ENCODE measurements at places on chromosomes 4 and X. TPM values are rescaled to one million over a fixed set of nuclear protein-coding genes. Genes with fewer than 3 reads are reported as not detected.

Gene EIF2S3
- total RNA-seq = 247 TPM

Gene MTMR8
- total RNA-seq = 1.3 TPM

GRCh38 chrX:119410027-119410819 lies 11.1 kb downstream of the SLC25A43 start:
- peak; percentile 64 for DNase-seq

- peak; percentile 72 for DNase-seq
Observed at GRCh38 chr4:83364312-83364711, 29.7 kb upstream of the HPSE start.

- DNase-seq = no peak
Observed at GRCh38 chr4:169988252-169988651, 37.9 kb downstream of the MFAP3L start.

- DNase-seq = no peak
Observed at GRCh38 chr4:106953036-106953705, 82.9 kb downstream of the DKK2 start.

GRCh38 chr4:107404591-107405300 lies 315.3 kb downstream of the PAPSS1 start:
- no peak for DNase-seq

GRCh38 chr4:175875993-175876771 lies 64.1 kb upstream of the GPM6A start:
- no peak for DNase-seq

- no peak for DNase-seq
Observed at GRCh38 chr4:71210823-71211222, 128.0 kb upstream of the SLC4A4 start.

DNA sequence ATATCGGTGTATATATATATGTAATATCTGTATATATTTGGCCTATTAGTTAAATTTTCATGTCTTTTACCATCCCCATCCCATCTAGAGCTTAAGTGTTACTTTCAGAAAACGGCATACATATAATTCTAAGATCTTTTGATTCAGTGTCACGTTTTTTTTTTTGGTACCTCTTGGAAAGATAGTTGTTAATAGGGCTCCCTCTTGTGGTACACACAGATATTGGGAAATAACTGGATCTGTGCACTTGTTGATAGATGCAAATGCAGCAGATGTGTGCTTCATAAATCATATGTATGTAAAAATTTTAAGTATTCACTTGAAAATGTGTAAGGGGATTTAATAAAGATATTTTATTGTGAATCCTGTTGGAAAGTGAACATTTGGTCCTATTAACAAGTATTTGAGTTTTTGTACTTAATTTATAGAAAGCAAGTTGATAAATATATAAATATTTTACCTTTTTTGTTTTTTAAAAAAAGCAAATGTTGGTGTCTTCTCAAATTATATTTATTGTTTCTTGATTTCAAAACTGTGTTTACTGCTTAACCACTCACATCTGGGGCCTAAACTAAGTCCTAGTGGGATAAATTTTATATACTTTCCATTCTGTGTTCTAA lies 74.7 kb downstream of the PAQR3 start:
- peak; percentile 80 for DNase-seq

Gene USP17L29
- total RNA-seq = not detected

DNA sequence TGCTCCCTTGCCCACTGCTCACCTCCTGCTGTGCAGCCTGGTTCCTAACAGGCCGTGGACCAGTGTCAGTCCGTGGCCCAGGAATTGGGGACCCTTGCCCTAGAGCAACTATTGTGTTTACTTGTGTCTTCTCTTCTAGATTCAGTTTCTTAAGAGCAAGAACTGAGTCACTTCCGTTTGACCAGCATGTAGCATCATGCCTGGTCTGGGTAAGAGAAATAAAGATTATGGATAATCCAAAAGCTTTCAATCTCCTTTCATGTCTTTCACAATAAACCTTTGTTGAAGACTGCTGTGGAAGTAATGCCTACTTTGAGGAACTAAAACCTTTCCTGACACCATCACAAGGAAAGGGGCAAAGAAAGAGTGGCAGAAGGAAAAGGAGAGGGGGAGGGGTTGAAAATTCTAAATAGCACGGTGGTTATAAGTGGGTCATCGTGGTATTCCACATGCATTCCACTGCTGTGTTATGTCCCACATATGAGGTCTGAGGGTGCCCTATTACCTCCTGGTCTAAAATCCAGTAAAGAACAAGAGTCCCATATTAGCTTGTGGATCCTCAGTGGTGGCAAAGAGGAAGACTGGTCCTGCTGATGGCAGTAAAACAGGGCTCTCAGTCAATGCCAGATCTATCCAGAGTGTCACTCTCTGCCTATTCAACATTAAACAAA lies 133.4 kb downstream of the RASL11B start:
- DNase-seq = peak; percentile 61

DNA sequence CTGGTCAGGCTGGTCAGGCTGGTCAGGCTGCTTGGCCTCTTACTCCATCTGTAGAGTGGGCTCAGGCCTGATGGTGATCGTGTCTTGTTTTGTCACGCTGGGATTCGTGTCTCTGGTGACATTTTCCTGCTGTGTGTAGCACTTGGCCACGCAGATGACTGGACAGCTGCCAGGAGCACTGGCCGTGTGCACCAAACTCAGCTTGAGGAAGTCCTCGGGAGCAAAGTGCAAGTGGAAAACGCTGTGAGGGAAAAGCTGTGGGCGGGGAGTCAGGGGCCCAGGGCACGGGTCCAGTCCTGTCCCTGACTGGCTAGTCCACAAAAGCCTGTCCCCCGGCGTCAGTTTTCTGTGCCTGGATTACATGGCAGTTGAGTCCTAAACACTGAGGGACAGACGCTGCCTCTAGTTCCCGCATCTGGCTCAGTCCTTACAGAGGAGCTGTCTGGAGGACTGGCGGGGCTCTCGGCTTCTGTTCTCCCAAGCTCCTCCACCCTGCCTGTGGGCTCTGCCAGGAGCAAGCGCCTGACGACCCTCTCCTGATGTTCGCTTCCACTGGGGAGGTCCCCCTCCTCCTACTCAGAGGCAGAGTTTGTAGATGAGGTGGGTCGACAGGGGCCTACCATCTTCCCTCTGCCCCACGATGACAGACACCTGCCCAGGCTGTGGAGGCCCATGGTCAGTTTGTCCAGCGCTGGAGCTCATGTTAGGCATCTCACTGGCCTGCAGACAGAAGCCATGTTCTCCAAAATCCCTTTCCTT lies 35.9 kb upstream of the GRPEL1 start:
- DNase-seq = no peak

DNA sequence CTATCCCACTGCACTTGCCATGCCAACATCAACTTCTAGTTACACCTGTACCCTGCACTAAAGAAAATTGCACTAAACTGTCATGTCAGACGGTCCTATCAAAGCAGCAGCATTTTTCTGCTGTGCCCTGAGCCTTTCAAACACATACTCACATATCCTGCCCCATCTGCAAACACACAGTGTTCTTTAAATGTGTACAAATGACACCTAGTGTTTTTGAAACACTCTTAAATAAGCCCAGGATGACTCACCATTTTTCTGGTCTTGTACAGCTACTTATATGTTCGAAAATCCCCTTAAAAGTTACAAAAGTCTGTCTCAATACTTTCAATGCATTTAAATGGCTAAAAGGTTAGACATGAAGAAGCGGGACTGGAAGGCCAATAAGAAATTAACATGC lies 346.7 kb upstream of the PPARGC1A start:
- peak; percentile 39 for DNase-seq

Gene CCSER1
- 10.9 TPM for total RNA-seq

Gene MEPE
- not detected for total RNA-seq

GRCh38 chr4:8239661-8240060 lies 29.9 kb upstream of the HTRA3 start:
- no peak for DNase-seq

Gene UCP1
- total RNA-seq = not detected

Gene ERCC6L
- under 0.01 TPM for total RNA-seq

Gene PNMA6F
- not detected for total RNA-seq

- no peak for DNase-seq
Observed at GRCh38 chr4:61877893-61878292, 677.8 kb downstream of the ADGRL3 start.

DNA sequence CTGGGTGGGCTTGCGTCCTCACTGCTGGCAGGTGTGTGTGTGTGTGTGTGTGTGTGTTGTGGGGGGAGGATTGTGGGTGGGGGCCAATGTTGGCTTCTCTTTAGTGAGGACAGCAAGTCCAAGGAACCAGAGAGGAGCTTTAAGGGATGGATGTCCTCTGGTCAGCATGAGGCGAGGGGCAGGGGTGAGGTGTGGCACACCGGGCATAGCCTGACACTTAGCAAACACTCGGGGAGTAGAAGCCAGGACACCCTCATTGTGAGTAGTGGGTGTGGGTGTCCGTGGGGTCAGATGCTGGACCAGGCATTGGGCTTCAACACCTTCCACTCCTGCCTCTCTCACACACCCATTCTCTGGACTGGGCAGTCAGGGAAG lies 2.8 kb downstream of the SORCS2 start:
- DNase-seq = no peak

Gene GABRG1
- total RNA-seq = not detected

Gene MAP7D2
- 0.38 TPM for total RNA-seq

Gene HMX1
- total RNA-seq = not detected

DNA sequence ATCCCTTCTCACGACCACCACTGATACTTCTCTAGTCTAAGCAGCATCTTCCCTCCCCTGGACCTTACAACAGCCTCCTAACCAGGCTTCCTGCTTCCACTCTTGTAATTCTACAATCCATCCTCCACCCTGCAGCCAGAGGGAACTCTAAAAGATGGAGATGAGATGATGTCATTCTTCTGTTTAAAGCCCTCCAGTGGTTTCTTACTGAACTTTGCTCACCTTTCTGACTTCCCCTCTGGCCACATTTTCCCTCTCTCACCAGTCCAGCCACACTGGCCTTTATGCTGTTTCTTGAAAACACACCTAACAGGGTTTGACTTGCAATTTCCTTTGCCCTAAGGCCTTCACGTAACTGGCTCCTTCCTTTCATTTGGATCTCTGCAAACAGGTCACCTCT lies 191.4 kb upstream of the NHS start:
- no peak for DNase-seq

- DNase-seq = no peak
Observed at GRCh38 chrX:14051416-14051815, 21.7 kb upstream of the GEMIN8 start.

Gene CFAP47
- not detected for total RNA-seq

GRCh38 chrX:38426785-38427184 lies 74.4 kb downstream of the OTC start:
- DNase-seq = peak; percentile 75

Gene CCDC160
- total RNA-seq = not detected

DNA sequence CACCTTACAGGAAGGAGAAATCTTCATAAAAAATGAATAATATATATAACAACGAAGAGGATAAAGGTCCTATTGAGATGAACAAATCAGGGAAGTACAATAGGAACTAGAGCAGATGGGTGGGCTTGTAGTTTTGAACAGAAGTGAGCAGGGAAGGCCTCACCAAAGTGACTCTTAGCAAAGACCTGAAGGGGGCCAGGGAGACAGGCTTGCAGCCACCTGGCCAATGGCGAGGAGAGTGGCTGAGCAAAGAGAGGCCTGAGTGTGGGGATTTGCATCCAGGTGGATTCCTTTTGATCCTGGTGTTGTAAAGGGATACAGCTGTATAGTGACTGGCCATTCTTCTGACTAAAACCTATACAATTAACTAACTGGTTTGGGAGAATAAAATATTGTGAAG lies 354.1 kb downstream of the CAMK2D start:
- no peak for DNase-seq

DNA sequence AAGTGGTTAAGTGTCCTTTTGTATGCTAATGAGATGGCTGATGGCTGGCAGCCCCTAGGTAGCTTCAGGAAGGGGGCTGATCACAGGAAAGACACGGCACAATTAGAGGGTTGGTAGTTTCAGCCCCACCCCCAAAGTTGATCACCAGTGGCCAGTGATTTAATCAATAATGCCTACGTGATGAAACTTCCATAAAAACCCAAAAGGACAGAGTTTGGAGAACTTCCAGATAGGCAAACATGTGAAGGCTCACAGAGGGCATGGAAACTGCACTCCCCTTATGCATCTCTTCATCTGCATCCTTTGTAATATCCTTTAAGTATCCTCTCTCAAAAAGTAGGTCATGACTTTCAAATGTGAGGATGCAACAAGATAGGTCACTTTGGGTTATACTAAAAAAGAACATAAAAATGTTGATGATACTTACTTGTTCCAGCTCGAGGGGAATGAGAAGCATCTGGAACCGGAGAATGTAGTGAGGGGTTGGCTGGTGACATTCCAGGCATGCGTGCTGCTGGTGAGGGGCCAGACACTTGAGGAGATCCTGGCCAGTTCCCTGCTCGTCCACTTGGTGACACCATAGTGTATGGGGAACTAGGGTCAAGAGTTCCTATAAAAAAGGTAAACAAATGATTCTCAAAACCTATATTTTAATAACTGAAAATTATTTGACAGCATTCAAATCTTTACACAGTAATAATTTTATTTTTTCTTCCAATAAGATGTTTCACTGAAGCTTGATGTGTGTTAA lies 16.7 kb upstream of the CXorf38 start:
- DNase-seq = no peak

Gene MAGEC2
- not detected for total RNA-seq

Gene SPARCL1
- not detected for total RNA-seq

DNA sequence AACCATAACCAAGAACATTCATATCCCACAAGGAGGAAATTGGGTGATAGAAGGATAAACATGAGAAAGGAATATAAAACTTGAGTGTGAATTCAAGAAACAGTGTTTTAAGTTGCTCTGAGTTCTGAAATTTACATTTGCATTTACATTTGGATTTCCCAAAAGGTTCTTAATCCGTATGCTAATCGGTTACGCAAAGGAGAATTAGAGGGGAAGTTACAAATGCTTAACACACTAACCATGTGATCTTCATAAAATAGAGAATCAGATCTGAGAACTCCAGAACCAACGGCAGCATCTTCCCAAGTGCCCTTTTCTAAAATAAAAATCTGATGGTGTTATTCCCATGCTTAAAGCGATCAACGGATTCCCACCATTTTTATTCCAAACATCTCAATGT lies 48.0 kb downstream of the PROM1 start:
- DNase-seq = no peak

DNA sequence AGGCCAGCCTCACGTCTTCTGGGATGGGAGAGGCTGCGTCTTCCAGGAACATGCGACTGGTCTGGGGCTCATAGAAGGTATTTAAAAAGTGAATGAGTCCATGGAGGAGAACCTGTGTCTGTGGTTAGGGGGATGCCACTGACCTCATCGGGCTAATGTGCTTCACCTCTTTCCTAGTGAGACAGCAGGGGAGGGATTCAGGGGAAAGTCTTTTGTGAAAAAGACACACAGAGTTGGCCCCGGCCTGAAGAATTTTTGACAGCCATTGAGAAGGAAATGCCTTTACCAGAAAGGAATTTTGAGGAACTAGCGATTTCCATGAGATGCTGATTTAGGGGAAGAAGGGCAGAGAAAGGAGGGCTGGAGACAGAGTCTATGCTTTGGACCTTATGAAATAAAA lies 11.0 kb upstream of the C4orf50 start:
- no peak for DNase-seq

GRCh38 chr4:2172161-2172560 lies 69.8 kb downstream of the HAUS3 start:
- DNase-seq = no peak

- DNase-seq = peak; percentile 86
Observed at GRCh38 chrX:3717742-3718420, 4.4 kb upstream of the PRKX start.

Data from bronchial epithelial cell (primary cell).